Panc1 (cell line): ENCODE measurements at places on chromosomes 2 and 18. TPM values are rescaled to one million over a fixed set of nuclear protein-coding genes. Genes with fewer than 3 reads are reported as not detected.

Gene SLC5A7
- total RNA-seq, result not detected

GRCh38 chr2:191701696-191702095, 23.8 kb downstream of the NABP1 start:
- DNase-seq, result no peak

GRCh38 chr2:214836568-214836967, 27.1 kb upstream of the BARD1 start:
- DNase-seq, result no peak

DNA sequence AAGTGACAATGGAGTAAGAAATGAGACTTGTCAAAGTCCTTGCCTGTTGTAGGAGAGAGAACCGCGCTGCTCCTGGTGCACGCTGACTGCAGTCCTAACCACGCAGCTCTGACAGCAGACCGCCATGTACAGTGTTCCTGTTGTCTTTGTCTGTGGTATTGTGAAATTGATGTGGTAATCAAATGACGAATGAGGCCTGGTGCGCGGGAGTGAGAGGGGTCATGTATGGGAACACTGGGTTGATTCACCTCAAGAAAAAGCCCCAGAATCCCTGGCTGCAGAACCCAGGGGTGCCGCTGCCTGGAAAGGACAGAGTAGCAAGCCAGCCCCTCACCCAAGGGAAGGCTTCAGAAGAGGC, 64.0 kb downstream of the INPP4A start:
- no peak for DNase-seq

Gene ALLC
- not detected for total RNA-seq

- DNase-seq, result no peak
Measured at GRCh38 chr2:67436221-67436620, 39.1 kb downstream of the ETAA1 start.

- DNase-seq, result no peak
Measured at GRCh38 chr2:199984159-199984558, 28.8 kb downstream of the MAIP1 start.

GRCh38 chr2:209636076-209636475, 135.6 kb upstream of the UNC80 start:
- no peak for DNase-seq

Gene PFN4
- total RNA-seq, result 1.3 TPM

Gene SERPINB2
- not detected for total RNA-seq

DNA sequence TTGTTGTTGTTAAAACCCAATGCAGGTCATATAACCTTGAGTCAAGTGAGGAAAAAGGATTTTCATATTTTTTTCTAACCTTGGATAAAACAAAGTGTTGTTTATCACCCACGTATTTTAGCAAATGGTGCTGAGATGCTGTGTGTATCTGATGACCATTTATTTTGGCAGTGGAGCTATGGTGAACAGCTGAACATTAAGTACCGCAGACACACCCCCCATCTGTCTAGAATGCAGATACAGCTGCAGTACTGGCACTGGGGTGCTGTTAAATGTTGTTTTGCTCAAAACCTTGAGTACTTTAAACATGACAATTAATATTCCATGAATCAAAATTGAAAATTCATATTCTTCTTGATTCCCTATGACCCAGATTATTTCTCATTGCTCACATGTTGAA, 773.3 kb upstream of the SLC39A10 start:
- no peak for DNase-seq

- DNase-seq, result no peak
Measured at GRCh38 chr2:132729522-132729921, 59.5 kb upstream of the LYPD1 start.

DNA sequence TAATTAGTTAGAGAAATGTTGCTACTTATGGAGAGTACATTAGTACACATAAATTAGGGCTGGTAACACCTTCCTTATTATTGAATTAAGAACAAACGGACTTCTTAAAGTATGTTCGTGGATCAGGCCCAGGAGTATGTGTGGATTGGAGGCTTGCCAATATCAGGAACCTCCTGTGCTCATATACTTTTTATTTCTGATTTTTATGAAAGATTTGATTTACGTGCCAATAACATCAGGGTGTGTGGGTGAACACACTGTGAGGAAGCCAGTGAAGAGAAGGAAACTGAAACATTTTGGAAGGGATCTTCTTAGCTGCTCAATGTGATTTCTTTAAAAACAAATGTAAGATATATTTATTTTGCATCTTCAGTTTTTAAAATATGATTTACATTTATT, 113.0 kb downstream of the EFEMP1 start:
- DNase-seq, result no peak

- DNase-seq, result no peak
Measured at GRCh38 chr2:231409776-231410175, 14.3 kb downstream of the B3GNT7 start.

GRCh38 chr18:59904011-59904601, 4.3 kb downstream of the PMAIP1 start:
- DNase-seq, result no peak

Gene CTNNA2
- total RNA-seq, result 0.54 TPM

- no peak for DNase-seq
Measured at GRCh38 chr2:237941239-237941638, 25.6 kb upstream of the UBE2F start.

DNA sequence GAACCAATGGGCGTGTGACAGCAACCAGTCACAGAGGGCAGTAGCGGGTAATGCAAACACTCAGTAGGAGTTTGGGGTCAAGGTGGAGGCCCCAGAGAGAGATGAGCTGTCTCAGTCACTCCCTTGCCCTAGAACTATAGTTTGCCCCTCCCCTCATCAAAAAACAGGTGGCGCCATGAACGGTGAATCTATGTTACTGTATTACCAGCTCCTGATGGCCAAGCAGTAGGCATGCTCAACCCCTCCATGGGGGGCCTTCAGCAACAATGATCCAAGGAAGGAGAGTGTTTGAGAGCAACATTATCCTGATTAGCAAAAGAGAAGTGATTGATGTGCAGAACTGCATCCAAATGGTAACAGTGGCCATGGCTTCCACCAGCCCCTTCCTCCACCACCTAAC, 30.4 kb downstream of the TRABD2A start:
- DNase-seq, result no peak

DNA sequence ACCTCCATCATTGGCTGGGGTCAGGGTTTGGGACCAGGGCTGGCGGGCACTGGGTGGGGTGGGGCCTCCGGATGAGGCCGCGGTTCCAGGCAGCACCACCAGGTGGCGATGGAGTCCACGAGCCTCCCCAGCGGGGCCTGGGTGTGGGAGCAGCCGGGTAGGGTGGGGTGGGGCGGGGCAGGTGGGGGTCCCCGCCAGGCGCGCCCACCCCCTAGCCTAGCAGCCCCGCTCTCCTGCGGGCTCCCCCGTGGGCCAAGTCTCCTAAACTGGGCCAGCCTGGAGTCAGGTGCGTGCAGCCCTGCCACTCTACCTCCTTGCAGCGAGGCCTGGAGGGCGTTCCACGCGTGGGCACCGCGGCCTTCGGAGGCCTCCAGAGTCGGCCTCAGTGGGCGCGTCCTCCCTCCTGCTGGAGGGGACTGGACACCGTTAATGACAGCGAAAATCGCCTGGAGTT, 187.5 kb downstream of the TWIST2 start:
- DNase-seq, result peak; percentile 10

Gene MARCO
- 0.26 TPM for total RNA-seq

- no peak for DNase-seq
Measured at GRCh38 chr18:74892066-74892627, 294.5 kb downstream of the ZNF407 start.
